Activated T-helper 17 cell treated with anti-CD3 and anti-CD28 coated beads, Interleukin-2, amount 50 U/mL, for 72 hours (primary cell): ENCODE measurements at places on chromosomes 16 and 17.

DNA sequence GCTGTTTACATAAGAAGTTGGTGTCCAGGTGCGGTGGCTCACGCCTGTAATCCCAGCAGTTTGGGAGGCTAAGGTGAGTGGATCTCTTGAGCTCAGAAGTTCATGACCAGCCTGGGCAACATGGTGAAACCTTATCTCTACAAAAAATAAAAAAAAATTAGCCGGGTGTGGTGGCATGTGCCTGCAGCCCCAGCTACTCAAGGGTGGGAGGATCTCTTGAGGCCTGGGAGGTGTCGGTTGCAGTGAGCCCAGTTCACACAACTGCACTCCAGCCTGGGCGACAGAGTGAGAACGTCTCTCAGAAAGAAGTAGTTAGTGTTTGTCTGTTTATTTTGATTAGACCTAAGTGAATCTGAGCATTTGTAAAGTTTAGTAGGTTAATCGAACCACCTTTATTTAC lies 12.8 kb downstream of the DDX19A start:
- no peak for ATAC-seq

- no peak for ATAC-seq
Observed at GRCh38 chr17:8149419-8150193, 2.6 kb downstream of the PER1 start.

DNA sequence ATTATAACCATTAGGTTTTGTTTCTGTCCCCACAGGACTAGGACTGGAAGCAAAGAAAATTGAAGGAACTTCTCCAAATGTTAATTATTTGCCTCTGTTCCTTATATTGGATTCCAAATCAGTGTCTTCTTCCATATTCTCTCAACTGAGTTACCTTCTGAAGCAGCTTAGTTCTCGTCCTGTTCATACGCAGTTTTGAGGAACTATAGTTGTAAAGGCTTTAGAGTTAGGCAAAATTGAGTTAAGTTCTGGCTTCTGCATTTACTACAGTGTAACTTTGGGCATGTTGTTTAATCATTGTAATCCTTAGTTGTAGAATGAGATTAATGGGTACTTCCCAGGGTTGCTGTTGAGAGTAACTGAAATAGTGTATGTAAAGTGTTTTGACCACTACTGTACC lies 11.2 kb downstream of the CBFB start:
- ATAC-seq = peak; percentile 36

DNA sequence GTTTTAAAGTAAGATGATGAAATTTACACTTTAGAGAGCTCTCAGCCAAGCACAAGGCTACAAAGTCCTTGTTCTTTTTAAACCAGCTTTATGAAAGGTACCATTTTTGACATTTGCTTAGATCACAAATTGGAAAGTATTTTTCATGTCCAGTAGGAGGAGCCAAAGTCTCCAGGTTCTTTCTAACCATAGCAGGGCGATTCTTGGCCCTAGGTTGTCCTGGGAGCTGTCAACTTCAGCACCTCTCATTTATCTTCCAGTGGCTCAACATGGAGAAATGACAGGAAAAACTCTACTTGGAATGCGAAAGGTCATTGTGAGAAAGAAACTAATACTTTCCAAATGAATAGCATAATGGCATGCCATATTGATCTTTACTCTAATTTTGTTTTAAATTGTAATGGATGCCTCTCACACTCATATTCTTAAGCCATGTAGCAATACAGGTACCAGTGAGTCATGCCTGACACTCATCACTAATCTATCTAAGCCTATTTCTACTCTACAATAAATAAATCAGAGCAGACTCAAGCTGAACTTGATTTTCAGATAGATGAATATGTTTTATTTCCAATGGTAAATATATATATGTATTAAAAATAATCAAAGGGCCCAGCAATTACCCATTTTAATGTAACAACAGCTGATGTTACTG lies 919.1 kb upstream of the EEF2KMT start:
- ATAC-seq = no peak

- no peak for ATAC-seq
Observed at GRCh38 chr17:79969906-79970305, 65.8 kb downstream of the TBC1D16 start.

DNA sequence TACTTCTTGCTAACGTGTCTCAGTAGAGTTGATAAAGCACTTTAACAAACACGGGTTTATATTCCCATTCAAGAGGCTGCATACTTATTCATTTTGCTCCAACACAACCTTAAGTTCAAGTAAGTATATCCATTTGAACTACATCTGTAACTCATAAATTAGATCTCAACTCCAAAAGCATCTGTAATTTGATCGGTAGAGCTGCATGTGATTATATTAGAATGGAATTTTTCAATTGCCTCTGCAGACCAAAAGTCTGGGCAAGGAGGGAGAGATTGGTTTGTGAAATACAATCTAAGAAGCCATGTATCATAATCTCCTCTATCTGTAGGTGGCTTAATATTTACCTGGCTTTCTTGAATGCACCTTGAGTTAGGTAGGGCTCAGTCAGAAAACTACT lies 371.0 kb downstream of the RBFOX1 start:
- no peak for ATAC-seq

- ATAC-seq = no peak
Observed at GRCh38 chr16:48539485-48540221, 70.3 kb downstream of the N4BP1 start.
